ENCODE measurements at places on chromosomes 7 and 10. TPM values are rescaled to one million over a fixed set of nuclear protein-coding genes. Genes with fewer than 3 reads are reported as not detected.

The DCLRE1C gene
- 11.0 TPM for total RNA-seq

GRCh38 chr10:54066646-54067045, 734.4 kb downstream of the PCDH15 start:
- H3K4me1 ChIP-seq = no peaks in the 10 kb centered on the region
- no peaks in the 10 kb centered on the region for H3K36me3 ChIP-seq
- H3K27me3 ChIP-seq = no peaks in the 10 kb centered on the region

The MMD2 gene
- not detected for total RNA-seq

DNA sequence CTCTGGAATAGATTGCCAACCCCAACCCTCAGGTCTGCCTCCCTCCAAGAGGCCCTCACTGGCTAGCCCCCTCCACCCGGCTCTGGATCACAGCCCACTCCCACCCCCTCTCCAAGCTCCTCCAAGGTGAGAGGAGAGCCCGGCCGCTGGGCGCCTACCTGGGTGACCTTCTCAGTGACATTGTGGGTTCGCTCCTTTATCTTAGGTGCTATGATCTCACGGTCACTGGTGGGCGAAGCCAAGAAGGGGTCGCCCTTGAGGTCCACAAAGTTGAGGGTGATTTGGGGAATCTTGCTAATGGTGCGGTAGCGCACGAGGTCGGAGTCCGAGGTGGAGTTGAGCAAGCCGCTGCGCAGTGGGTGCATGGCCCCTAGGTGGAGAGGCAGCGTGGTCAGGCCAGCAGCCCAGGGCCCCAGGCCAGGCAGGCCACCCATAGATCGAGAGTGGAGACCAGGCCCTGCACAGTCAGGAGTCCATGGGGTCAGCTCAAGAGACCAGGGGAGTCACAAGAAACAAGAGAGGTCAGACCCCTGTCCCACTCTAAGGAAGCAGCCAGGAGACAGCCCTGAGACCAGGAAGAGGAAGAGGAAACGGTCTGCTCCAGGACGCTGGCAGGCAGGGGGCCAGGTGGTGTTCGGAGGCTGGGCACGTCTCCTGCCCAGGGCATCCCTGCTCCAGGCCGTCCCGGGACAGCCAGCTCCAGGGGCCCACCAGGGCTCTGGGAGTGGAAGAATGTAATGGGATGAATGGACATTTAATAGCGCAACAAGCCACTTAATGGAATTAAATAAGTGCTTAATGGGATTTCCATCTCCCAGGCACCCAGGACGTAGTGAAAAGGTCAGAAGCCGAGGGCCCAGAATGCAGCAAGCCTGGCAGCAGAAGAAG, 20.7 kb downstream of the KCNH2 start:
- DNase-seq = no peak
- H3K27me3 ChIP-seq = peaks cover 33% of the 10 kb centered on the region
- H3K4me3 ChIP-seq = no peak overlapping the region

The EN2 gene
- total RNA-seq = not detected

DNA sequence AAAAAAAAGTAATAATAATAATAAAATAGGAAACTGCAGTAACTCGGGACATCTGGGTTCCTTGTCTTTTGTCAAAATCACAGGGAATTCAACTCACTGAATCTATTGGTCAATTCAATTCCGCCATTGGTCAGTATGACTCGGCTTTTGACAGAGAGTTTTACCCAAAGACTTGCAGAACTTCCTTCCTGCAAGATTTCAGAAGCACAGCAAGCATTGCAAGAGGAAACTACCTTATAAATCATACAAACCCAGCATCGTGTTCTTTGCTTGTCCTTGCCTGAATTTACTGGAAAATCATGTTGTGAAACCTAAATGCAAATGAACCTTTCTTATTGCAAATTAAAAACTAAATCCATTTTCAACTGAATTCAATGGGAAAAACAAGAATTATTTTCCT, 15.5 kb downstream of the KLF6 start:
- no peak overlapping the region for H3K27ac ChIP-seq
- no peaks in the 10 kb centered on the region for H3K27me3 ChIP-seq
- H3K4me3 ChIP-seq = no peak overlapping the region
- peaks cover 29% of the 10 kb centered on the region for H3K4me1 ChIP-seq
- H3K36me3 ChIP-seq = no peaks in the 10 kb centered on the region
- DNase-seq = peak; percentile 48

The PDZD7 gene
- total RNA-seq = 3.1 TPM
